Stromal cell of bone marrow (primary cell): ENCODE measurements at places on chromosomes 11 and 22.

DNA sequence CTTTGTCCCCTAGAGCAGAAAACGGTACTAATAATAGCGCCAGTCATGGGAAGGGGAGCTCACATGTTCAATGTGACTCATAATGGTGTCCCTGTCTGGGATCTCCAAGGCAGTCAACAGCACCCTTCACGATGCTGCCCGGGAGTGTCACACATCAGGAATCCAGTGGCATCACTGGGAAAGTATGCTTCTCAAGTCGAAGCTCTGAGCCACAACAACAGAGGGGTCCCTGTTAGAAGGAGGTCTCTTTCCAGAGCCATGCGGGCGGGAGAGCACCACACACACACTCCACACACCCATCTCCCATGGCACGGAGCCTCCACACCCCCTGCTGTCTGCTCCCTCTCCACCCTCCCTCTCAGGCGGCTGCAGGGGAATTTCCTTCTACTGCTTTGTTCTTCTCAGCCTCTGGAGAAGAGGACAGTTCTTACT lies 119.7 kb downstream of the ETS1 start:
- peak; percentile 95 for DNase-seq

GRCh38 chr11:108614086-108614485 lies 20.5 kb upstream of the EXPH5 start:
- no peak for DNase-seq

- no peak for DNase-seq
Observed at GRCh38 chr11:86089659-86090058, 20.8 kb upstream of the PICALM start.

DNA sequence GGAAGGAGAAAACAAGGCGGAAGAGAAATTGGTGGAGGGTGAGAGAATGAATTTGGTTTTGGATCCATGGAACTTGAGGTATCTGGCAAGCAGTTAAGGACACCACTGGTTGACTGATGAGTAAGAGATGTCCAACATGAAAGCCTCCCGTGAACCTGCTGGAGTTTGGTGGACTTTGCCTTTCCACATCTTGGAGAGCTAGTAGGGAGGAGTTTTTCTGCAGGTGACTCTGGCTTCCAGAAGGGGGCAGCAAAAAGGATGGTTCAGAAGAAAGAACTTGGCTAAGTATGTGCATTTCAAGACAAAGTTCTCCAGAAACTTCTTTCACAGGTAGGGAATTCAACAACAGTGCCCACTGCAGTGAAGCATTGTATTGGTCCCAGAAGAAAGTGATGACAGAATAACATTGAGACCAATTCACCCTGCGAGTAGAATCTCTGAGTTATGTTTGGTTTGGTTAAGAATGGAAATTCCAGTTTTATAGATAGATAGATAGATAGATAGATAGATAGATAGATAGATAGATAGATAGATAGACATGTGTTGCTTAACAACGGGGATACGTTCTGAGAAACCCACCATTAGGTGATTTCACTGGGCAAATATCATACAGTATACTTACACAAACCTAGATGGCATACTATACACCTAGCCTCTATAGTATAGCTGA lies 28.5 kb downstream of the DCDC1 start:
- peak; percentile 2 for DNase-seq

GRCh38 chr22:17806437-17806836 lies 32.2 kb upstream of the BID start:
- DNase-seq, result no peak

DNA sequence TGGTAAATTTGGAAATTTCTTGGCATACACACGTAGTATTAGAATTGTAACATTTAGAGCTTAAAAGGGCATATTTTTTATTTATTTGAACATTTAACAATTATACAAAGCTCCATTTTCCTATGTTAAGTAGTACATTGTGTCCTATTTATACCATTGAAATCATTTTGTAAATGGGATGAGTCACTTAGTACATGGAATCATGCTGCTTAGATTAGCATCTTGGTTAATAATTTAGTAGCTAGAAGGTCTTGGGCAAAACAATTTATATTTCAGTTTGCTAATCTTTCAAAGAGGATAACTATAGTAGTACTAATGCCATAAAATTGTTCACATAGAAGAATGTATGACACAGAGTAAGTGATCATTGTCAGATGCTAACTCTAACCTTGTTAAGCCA lies 450.1 kb upstream of the LUZP2 start:
- DNase-seq, result no peak

DNA sequence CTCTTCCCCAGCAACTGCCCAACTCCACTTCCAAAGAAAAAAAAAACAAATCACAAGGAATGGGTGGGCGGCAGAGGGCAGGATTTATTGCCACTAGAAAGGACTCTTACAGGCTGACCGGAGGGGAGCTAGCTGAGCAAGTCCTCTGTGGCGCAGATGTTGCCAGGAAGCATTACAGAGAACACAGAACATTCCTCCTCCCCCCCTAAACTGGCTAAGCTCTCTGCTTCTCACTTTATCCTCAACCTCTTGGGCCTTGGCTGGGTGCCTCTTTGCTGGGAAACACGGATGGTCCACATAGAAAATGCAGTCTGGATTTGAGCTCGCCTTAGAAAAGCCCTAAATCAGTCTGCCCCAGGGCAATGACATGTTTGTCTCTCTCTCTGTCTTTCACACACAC lies 12.6 kb upstream of the FJX1 start:
- DNase-seq, result no peak

GRCh38 chr11:113554526-113554925 lies 79.3 kb upstream of the DRD2 start:
- DNase-seq, result no peak
